ENCODE measurements at places on chromosomes 12 and 14.

GRCh38 chr14:70789361-70789760 is 20.0 kb downstream of the MAP3K9 start:
- DNase-seq = no peak

- no peak for DNase-seq
Measured at GRCh38 chr12:90086281-90086680, 377.6 kb upstream of the ATP2B1 start.

- DNase-seq = no peak
Measured at GRCh38 chr12:27480016-27480415, 33.5 kb downstream of the SMCO2 start.

- DNase-seq = no peak
Measured at GRCh38 chr14:73576391-73576790, 7.4 kb downstream of the ACOT2 start.

DNA sequence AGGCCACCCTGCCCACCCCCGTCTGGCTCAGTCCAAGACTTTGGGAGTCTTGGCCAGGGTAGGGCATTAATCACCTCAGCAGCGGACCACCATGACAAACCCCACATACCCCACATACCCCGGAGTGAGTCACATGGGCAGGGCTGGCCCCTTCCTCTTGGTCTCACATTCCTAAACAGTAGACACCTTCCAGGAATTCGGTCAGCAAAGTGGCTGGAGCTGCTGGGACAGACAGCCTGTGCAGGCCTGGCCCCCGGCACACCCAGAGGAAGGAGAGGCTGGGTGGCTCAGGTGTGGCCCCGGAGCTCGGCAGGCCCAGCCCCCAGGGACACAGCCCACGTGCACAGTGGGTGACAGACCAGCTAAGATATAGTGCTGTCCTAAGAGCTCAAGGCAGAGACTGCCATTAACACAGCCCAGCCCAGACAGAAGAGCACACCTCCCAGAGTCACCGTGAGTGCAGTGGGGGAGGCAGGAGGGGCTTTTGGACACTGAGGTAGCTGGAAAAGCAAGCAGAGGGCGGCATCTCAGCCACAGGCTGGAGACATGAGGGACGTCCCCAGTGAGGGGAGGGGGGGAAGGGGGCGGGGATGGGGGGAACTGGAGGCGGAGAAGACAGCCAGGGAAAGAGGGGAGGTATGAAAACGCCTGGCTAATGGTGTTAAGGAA is 24.0 kb downstream of the CCDC85C start:
- no peak for DNase-seq
